ENCODE measurements at places on chromosomes 5 and 9. TPM values are rescaled to one million over a fixed set of nuclear protein-coding genes. Genes with fewer than 3 reads are reported as not detected.

DNA sequence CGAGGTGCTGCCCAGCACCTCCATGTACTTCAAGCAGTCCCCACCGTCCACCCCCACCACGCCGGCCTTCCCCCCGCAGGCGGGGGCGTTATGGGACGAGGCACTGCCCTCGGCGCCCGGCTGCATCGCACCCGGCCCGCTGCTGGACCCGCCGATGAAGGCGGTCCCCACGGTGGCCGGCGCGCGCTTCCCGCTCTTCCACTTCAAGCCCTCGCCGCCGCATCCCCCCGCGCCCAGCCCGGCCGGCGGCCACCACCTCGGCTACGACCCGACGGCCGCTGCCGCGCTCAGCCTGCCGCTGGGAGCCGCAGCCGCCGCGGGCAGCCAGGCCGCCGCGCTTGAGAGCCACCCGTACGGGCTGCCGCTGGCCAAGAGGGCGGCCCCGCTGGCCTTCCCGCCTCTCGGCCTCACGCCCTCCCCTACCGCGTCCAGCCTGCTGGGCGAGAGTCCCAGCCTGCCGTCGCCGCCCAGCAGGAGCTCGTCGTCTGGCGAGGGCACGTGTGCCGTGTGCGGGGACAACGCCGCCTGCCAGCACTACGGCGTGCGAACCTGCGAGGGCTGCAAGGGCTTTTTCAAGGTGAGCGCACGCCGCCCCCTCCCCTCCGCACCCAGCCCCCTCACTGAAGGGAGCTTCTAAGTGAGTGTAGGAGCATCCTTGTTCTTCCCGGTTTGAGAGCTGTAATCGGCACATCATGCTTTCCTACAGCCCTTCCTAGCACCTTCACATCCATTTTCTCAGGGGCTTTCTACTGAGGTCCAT, 6.9 kb downstream of the NR4A3 start:
- no peak for DNase-seq

DNA sequence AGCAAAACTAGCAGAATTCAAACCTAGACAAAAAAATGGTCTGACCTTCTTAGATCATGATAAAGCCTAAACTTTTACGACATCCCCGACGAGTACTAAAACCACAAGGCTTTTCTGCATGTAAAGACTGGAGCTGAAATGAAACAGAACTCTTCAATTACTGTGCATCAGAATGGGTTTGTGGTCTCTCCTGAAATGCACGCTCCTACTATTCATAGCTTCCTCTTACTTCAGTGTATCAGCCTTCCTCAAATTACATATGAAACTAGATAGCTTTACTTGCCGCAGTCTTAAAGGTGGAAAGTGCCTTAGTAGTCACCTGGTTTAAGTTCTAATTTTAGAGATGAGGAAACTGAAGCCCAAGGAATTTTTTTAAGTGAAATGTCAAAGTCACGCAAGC, 24.6 kb upstream of the MED10 start:
- DNase-seq: no peak

DNA sequence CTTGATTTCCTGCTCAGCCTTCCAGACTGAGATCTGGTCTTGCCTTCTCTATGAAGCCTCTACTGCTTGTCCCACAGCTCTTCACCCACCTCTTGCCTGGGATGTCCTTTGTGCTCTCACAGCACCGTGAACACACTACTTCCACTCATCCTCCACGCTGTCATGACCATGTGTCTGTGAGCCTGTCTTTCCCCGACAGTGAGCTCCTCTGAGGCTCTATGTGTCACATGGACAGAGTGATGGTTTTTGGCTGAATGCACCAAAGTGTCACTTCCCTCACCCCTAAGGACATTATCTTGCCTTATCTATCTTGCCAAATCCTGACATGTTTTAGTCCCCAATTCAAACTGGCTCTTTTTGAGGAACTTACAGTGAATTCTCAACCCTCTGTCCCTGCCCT, 11.3 kb downstream of the PHYKPL start:
- no peak for DNase-seq

GRCh38 chr9:136264031-136264430, 18.4 kb upstream of the QSOX2 start:
- DNase-seq: no peak

GRCh38 chr9:272251-273213, 57.9 kb downstream of the DOCK8 start:
- no peak for DNase-seq

DNA sequence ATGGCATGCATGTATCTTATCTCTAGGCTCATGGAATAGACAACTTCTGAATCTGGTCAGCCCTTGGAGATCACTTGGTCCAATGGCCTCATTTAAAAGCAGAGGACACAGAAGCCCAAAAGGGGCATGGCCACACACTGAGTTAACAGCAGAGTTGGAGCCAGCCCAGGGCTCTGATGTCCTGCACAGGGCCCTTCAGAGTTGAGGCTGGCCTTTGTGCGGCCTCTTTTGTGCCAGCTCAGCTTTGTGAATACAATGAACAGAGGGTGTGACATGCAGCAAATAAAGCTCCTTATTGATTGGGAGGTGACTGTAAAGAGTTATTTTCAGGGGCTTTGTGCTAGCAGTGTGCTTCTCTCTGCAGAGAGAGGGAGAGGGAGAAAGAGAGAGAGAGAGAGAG, 150.1 kb upstream of the STK32A start:
- DNase-seq: no peak

- no peak for DNase-seq
These were observed 116.7 kb upstream of the LMX1B start for GRCh38 chr9:126496781-126497659.

- DNase-seq: no peak
These were observed 4.4 kb downstream of the RABGAP1 start for GRCh38 chr9:122944960-122945888.

GRCh38 chr5:146034127-146034526, 71.2 kb downstream of the PLAC8L1 start:
- no peak for DNase-seq

DNA sequence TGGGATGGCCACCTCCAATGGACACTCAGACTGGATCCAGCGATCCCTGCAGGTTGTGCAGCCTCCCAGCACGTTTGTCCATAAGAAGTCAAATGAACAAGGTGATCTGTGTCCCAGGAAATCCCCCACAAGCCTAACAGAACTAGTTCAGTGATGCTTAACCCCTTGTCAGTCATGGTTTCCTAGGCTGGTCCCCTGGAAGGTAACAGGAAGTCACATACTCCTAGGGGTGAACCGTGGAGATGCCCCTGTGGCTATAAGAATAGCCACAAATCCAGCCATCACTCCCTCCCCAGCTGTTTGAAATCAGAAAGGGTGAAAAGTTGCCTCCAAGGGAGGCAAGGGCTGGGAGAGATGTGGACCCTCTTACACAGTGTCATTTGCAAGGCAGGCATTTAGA, 22.5 kb downstream of the PAX5 start:
- DNase-seq: no peak

- no peak for DNase-seq
These were observed at the start of gene PCDHA1 for GRCh38 chr5:140785905-140786686. Gene PCDHA1 (plus strand): TSS chr5:140786140.

GRCh38 chr9:21597284-21597683, 115.2 kb upstream of the IFNE start:
- DNase-seq: no peak

- no peak for DNase-seq
These were observed 84.8 kb downstream of the TLE1 start for GRCh38 chr9:81604306-81605169.

GRCh38 chr9:14325147-14325546, 11.2 kb upstream of the NFIB start:
- no peak for DNase-seq

GRCh38 chr5:147063943-147064342, 170.9 kb upstream of the STK32A start:
- no peak for DNase-seq

DNA sequence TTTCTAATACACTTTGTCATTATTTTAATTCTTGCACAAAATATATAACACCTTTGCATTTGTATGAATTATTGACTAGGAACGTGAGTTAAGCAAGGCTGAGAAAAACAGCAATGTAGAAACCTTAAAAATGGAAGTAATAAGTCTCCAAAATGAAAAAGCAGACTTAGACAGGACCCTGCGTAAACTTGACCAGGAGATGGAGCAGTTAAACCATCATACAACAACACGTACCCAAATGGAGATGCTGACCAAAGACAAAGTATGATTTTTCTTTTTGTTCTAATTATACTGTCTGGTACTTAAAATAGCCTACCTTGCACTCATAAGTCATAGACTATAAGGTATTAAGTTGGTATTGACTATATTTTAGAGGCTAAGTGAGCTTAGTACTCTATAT, 34.4 kb downstream of the RAD50 start:
- no peak for DNase-seq

- no peak for DNase-seq
These were observed 65.4 kb downstream of the PRRC1 start for GRCh38 chr5:127582773-127583370.

GRCh38 chr5:108858959-108859358, 111.3 kb downstream of the FER start:
- DNase-seq: no peak

DNA sequence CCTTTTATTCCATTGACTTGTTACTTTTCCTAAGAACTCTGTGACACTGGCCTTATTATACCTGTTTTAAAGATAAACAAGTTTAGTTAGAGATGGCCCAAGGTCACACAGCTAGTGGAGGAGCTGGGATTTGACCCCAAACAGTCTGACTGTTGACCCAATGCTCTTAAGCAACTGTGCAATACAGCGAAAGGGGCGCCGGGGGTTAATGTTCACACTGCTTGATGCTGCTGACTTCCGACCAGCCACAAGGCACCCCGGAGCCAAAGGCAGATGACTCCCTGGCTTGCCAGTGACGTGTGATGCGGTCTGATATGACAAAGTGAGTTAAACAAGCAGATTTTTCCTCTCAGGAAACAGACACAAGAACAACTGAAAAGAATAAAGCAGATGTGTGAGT, 23.9 kb downstream of the PIK3R1 start:
- no peak for DNase-seq

DNA sequence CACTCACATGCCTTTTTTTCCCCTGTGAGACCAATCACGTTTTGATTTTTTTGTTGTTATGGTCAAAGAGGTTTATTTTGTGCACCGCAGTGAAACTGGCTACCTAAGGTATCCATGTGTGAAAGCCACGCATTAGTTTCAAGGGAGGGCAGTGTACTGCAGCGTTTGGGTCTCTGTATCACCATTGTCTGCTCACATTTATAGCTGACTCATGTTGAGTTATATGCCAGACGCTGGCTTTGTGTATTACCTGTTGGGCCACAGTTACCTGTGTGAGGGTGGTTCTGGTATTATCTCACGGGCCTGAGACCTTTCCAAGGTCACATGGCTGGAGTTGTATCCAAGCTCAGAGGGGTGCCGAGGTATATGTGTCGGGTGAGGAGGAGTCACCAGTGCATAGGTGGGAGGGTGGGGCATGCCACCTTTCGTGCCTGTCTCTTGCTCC, 75.8 kb downstream of the ARHGAP26 start:
- DNase-seq: no peak

DNA sequence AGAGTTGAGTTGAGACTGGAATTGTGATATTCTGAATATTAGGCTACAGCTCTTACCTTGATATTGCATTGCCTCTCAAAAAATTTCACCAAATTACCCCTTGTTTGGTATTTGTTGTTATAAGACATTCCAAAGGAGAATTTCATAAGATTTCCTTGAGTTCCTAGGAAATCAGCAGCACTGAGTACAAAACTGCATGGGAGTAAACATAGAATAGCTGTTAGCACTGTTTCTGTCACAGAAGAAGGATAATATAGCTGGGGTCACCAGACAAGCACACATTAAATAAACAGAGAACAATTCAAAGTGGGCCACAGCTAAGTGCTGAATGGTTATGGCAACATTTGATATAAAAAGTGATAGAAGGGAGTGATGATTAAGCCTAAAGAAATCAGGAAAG, 724.3 kb downstream of the PRELID2 start:
- no peak for DNase-seq

The TPPP gene
- polyA plus RNA-seq: 0.93 TPM

The ZNG1C gene
- 16.2 TPM for polyA plus RNA-seq

The SSBP2 gene
- 85.6 TPM for polyA plus RNA-seq

The PLEKHG4B gene
- polyA plus RNA-seq: 10.2 TPM

The LCN6 gene
- polyA plus RNA-seq: not detected

The SPOCK1 gene
- 5.9 TPM for polyA plus RNA-seq

The PDCD1LG2 gene
- polyA plus RNA-seq: not detected

The MYOZ3 gene
- 10.3 TPM for polyA plus RNA-seq

The KCNV2 gene
- 0.37 TPM for polyA plus RNA-seq

Measured in left renal pelvis (tissue), 4 donors.